Activated CD8-positive, alpha-beta T cell treated with anti-CD3 and anti-CD28 coated beads, Interleukin-2, amount 10 ng/mL, durations not matched to agents 7 days and 5 days (primary cell): ENCODE measurements at places on chromosomes 3 and 15. TPM values are rescaled to one million over a fixed set of nuclear protein-coding genes. Genes with fewer than 3 reads are reported as not detected.

DNA sequence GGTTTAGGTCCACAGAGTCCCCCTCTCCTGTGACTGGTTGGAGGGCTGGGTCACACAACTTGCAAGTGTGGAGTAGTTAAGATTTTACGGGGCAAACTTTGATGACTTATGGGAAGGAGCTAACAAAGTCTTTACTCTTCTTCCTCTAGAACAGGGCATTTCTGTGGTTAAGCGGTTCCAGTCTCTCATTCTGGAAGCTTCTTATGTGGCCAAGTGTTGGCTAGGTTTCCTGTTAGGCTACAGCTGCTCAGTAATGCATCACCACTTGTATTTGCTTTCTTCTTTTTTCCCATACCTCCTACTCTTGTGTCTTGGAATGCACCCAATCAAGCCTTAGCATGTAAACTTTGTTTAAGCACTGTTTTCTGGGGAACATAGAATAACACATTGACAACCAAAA, 100.6 kb upstream of the PLAAT1 start:
- H3K36me3 ChIP-seq = no peaks in the 10 kb centered on the region
- no peak overlapping the region for H3K4me3 ChIP-seq
- no peaks in the 10 kb centered on the region for H3K4me1 ChIP-seq
- no peaks in the 10 kb centered on the region for H3K27me3 ChIP-seq

DNA sequence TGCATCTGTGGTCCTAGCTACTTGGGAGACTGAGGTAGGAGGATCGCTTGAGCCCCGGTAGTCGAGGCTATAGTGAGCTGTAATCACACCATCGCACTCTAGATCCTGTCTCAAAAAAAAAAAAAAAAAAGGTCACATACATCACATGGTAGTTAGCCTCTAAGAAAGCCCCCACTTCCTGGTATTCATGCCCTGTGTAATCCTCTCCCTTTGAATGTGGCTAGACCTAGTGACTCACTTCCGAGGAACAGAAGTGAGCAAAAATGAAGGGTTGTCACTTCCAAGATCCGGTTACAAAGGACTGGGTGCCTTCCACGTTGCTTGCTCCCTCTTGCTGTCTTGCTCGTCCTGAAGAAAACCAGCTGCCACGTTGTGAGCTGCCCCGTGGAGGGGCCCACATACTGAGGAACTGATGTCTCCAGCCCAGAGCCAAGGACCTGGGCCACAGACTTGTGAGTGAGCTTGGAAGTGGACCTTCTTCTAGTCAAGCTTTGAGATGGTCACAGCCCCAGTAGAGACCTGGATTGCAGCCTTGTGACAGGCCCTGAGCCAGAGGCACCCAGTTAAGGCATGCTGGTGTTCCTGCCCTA, 12.6 kb upstream of the LCTL start:
- no peaks in the 10 kb centered on the region for H3K36me3 ChIP-seq
- peaks cover 9% of the 10 kb centered on the region for H3K4me1 ChIP-seq
- no peaks in the 10 kb centered on the region for H3K27me3 ChIP-seq
- peak overlapping the region; percentile 76 for H3K27ac ChIP-seq
- DNase-seq = no peak
- H3K4me3 ChIP-seq = no peak overlapping the region

GRCh38 chr3:62987721-62988120, 112.5 kb upstream of the CADPS start:
- DNase-seq = no peak
- no peak overlapping the region for H3K27ac ChIP-seq
- no peaks in the 10 kb centered on the region for H3K4me1 ChIP-seq
- no peaks in the 10 kb centered on the region for H3K36me3 ChIP-seq
- H3K27me3 ChIP-seq = no peaks in the 10 kb centered on the region

GRCh38 chr3:128339491-128340012, 127.1 kb downstream of the DNAJB8 start:
- no peak overlapping the region for H3K4me3 ChIP-seq
- no peaks in the 10 kb centered on the region for H3K4me1 ChIP-seq
- no peak overlapping the region for H3K27ac ChIP-seq
- H3K36me3 ChIP-seq = no peaks in the 10 kb centered on the region
- DNase-seq = no peak

DNA sequence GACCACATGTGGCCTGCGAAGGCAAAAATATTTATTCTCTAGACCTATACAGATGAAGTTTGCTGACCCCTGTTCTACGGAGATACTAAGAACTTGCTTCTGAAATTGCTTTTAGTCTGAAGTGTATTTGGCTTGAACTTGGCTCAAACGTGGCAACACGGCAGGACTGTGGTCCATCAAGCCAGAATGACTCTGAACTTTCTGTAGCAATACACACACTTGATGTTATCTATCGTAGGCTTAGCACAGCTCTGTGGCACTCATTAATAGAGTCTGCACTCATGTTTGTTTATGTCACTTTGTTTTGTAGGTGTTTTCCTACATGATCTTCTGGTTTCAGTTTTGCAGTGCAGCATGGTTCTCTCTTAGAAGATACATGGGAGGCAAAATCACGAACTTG, 298.1 kb downstream of the ADAMTS17 start:
- H3K27ac ChIP-seq = no peak overlapping the region
- H3K36me3 ChIP-seq = no peaks in the 10 kb centered on the region
- no peak overlapping the region for H3K4me3 ChIP-seq
- peaks cover 1% of the 10 kb centered on the region for H3K27me3 ChIP-seq

DNA sequence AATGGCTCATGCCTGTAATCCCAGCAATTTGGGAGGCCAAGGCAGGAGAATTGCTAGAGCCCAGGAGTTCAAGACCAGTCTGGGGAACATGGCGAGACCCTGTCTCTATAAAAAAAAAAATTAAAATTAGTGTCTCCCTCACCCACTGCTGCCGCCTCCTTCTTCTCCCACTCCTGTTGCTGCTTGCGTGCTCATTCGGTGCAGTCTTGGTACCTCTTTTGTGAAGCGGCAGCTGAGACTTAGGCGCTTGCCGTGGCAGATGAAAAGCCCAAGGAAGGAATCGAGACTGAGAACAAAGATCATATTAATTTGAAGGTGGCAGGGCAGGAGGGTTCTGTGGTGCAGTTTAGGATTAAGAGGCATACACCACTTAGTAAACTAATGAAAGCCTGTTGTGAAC, 20.0 kb downstream of the GLB1 start:
- DNase-seq = no peak
- H3K4me3 ChIP-seq = no peak overlapping the region
- peaks cover 18% of the 10 kb centered on the region for H3K4me1 ChIP-seq

DNA sequence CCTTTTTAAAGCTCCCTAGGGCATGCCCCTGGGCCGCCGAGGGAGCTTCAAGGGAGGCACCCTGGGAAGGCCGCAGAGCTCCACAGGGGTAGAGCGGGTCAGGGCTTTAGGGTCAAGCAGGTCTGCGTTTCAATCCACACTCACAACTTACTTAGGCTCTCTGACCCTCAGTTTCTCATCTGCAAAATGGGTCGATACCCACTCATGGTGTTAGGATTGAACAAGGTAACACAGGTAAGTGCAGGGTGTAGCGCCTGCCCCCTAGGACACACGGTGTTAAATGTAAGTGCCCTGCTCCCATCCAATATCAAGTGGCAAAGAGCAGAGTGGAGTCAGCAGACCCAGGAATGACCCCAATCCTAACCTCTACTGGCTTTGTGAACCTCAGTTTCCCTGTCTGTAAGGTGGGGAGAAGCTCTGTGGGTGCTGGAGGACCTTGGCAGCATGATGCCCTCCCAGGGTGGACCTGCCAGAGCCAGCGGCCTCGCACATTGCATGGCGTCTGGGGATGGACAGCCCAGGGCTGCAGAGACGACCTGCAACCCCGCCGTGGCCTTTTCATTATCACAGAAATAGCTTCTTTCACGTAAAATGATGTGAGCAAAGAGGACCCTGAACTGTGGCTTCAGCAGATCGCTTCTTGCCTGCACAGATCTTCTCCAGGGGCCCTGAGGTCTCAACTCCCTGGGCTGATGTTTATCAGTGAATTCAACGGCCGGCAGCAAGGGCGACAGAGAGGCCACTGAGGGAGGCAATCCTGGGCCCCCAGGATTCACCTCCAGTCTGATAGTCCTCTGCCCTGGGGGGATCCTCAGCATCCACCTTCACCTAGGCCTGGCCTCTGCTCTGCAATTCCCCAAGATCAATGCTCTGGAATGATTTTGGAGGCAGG, 138.5 kb downstream of the CHSY1 start:
- DNase-seq = no peak
- H3K27ac ChIP-seq = no peak overlapping the region
- H3K4me1 ChIP-seq = peaks cover 17% of the 10 kb centered on the region

- no peak for DNase-seq
- peaks cover 17% of the 10 kb centered on the region for H3K36me3 ChIP-seq
- H3K27ac ChIP-seq = no peak overlapping the region
- no peak overlapping the region for H3K4me3 ChIP-seq
- no peaks in the 10 kb centered on the region for H3K4me1 ChIP-seq
Measured at GRCh38 chr3:72782521-72782920, 65.7 kb downstream of the SHQ1 start.

DNA sequence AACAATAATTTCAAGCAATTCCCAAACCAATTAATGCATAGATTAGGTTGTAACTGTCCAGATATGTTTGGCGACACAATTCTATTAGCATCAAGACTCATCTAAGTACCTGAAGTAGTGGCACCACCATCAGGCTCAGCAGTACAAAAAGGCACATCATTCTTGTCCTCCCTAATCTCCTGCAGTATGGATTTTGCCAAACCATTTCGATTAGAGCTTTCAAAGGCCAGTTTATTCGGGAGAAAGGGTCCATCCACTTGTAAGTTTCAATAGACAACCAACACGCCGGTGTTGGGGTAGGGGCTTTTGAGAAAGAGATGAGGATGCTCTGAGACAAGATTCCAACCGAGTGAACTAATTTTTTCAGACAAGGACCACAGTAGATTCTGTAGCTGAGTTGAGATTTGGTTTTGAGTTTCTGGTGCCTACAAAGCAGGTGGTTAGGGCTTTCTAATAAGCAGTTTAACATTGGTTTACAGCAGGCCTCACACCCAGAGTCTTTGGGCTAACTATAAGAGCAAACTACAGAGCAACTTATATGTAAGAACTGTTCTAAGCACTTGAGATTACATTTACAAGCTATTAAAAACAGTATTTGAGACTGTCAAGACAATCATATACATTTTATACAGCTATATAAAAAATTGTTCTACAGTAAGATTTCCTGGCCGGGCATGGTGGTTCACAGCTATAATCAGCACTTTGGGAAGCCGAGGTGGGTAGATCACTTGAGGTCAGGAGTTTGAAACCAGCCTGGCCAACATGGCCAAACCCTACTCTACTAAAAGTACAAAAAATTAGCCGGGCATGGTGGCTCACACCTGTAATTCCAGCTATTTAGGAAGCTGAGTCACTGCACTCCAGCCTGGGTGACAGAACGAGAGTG, 4.5 kb downstream of the RPL22L1 start:
- H3K4me3 ChIP-seq = no peak overlapping the region
- DNase-seq = no peak
- H3K4me1 ChIP-seq = peaks cover 17% of the 10 kb centered on the region
- H3K36me3 ChIP-seq = peaks cover 38% of the 10 kb centered on the region

Gene ZNF80
- total RNA-seq = 0.71 TPM

Gene LAMB2
- 0.29 TPM for total RNA-seq

Gene PRR20G
- not detected for total RNA-seq

Gene OXNAD1
- 69.1 TPM for total RNA-seq

Gene AHSG
- not detected for total RNA-seq

Gene HTR3E
- not detected for total RNA-seq
